Cardiac septum (tissue), 1 donor: ENCODE measurements at places on chromosomes 11 and 22. TPM values are rescaled to one million over a fixed set of nuclear protein-coding genes. Genes with fewer than 3 reads are reported as not detected.

- DNase-seq = no peak
Observed at GRCh38 chr11:36722421-36722820, 124.4 kb upstream of the RAG2 start.

DNA sequence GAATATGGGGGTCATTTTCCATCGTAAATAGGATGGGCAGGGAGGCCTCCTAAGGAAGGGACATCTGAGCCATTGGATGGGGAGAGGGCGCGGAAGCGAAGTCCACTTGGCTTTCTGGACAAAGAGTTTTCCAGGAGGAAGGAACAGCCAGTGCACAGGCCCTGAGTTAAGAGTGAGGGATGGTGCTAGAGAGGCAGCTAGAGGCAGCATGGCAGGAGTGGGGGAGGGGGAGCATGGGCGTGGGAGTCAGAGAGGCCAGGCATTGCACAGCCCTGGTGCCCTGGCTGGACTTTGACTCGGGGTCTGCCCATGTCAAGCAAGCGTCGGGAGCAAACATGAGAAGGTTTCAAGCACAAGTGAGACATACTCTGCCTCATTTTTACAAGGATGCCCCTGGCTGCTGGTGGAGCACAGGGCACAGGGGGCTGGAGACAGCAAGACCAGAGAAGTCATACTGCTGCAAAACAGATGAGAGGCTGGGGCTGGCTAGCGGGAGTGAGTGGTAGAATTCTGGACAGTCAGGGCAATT, 9.0 kb downstream of the GNAZ start:
- DNase-seq = no peak

SCGB1C1 gene
- not detected for total RNA-seq

DNA sequence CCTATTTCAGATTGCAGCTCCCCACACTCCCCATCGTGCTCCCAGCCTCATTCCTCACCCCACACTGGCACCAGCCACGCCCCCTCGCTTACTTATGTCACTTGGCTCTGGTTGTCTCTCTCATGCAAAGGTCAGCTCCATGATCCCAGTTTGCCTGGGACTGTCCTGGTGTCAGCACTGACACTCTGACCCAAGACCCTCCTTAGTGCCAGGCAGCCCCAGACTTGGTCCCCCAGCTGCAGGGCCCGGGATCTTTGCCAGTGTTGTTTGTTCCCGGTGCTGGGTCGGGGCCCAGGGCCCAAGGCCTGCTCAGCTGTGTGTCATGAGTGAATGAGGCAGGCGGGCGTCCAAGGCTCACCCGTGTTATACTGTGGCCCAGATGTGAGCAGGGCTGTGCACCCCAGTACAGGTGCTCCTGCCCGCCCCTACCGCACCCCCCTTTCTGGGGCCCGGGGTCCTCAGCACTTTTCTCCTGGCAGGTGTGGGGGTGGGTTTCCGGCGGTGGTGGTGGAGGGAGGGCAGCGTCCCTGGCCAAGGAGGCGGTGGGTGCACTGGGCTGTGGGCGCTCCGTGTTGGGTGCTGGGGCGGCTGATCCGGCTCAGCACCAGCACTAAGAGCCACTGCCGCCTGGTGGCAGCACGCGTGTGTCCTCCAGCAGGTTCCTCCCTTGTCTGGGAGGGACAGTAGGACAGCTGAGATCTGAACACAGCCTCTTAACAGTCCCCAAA, 19.5 kb downstream of the IL17REL start:
- peak; percentile 84 for DNase-seq

GRCh38 chr11:7759010-7759409, 37.7 kb downstream of the OR5P2 start:
- DNase-seq = no peak

TSPAN32 gene
- total RNA-seq = 26.2 TPM
